ENCODE measurements at places on chromosomes 6 and 20.
A peak's percentile ranks its signal among the peaks of the same experiment; 100 is the strongest.

DNA sequence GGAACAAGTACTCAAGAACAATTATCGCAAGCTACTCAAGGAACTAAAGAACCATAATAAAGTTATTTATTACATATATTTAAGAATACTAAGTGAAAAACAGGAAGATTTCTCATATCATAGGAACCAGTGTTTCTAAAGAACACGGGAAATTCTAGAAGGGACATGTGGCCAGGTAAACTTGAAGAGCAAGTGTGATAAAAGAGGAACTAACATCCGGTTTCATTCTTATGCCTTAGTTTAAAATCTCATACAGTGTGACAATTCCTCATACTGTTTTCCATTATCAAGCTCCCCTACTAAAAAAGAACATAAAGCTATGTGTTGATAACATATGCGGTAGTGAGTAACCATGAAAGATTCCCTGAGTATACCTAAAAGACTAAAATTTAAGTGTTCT is 163.5 kb upstream of the SHLD1 start:
- no peak for DNase-seq

DNA sequence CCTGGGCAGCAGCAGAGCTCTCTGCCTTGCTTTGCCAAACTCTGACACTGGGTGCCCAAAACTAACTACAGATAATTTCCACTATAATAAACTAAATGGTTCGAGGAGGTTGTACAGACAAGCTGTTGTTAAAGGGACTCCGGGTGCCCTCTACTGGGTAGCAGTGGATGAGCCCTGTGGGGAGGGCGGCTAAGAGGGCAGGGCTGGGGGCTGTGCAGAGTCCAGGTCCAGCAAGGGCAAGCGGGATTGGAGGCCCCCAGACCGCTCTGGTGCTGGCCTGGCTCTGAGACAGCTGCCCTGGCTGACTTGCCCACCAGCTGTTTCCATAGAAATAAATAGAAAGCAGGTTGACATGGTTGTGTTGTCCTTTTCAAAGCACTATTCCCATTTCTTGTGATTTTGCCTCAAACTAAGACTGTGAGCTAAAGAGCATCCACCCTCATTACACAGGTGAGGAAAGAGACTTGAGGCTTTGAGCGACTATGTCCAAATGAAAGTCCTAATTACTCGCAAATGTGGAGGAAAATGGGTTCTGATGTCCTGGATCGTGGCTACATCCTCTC is 167.6 kb upstream of the CST7 start:
- no peak for DNase-seq

DNA sequence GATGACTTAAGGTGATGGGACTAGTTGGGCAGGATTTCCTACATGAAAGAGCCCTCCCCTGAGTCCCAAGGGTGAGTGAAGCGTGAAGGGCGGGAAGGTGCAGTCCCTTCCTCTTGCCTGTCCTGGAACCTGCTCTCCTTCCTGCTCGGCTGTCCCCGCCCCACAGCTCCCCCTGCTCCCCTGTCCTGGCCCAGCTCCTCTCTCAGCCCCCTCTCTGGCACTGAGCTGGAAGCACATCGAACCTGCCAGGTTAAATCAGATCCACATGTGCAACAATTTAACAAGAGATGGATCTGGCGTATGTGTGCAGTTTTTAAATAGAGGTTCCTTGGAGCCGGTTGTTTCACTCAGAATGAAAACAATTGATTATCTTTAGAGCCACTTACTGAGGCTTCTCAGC is 95.0 kb downstream of the LRFN2 start:
- no peak for DNase-seq

DNA sequence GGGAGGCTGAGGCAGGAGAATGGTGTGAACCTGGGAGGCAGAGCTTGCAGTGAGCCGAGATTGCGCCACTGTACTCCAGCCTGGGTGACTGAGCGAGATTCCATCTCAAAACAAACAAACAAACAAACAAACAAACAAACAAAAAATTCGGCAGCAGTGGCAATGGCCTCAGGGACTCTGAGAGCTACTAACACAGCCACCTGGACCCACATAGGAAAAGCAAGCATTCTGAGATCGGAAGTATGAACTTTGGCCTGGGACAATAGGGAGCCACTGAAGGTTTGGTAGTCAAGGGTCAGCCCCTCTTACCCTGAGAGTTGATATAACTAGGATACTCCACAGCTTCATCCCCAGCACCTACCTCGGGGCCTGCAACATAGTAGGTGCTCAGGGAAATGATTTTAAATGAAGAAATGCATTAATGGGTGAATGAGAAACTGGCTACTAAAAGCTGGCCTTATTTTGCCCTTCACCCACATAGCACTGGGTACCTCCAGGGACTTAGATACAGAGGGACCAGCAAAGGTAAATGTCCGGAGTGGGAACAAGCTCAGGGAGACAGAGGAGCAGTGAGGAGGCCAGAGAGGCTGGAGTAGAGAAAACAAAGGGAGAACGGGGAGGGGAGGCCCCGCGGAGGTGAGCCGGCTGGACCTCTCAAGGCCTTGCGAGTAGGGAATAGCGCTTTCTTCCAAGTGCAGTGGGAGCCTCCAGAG is 46.6 kb upstream of the PTGIS start:
- DNase-seq, result no peak

DNA sequence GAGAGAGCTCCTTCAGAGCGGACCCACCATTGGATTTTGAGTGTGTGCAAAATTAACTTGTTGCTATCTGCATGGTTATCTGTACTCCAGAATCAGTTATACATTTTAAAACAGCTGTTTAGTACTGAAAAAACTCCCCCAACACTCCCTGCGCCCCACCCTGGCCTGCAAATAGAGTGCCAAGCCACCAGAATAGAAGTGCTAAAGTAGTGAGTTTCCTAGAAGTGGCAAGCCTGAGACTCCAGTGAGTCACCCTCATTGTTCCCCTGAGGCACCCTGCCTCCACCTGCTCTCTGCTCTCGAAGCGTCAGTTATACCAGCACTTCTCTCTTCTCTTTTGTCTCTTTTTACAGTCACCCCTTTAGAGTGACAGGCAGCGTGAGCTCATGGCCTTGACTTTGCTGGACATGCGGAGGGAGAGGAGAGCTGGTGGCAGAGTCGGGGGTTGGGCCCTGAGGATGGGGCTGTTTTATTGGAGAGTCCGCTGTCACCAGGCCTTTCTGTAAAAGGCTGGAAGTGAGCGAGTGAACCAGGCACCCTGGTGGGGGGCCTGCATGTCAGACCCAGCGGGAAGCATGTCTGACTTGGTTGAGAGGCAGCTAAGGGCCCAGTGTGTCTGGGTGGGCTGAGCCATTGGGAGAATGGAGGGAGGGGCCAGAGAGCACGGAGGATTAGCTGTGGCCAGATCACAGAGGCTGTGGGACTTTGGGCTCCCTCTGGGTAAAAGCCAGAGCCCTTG is 10.4 kb downstream of the IGF2R start:
- DNase-seq, result peak; percentile 55

- no peak for DNase-seq
These were observed 276.4 kb downstream of the PRL start for GRCh38 chr6:22020299-22021003.

DNA sequence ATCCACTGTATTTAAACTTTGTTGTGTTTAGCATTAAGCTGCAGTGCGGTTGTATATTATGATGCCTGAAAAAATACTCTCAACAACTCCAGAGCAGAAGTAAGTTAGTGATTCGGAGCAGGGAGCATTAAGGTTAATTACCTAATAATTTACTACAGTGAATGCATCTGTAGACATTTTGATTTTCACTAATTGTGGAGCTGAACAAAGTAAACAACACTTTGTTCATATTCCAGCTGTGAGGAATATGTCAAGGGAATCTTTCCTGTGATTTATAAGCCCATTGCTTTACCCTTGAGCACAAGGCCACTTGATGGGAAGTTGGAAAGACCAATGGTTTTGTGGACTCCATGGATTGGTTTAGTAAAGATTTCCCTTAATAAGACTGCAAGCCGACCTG is 77.1 kb downstream of the CBLN4 start:
- DNase-seq, result no peak

- no peak for DNase-seq
These were observed 113.2 kb downstream of the TMEM170B start for GRCh38 chr6:11650711-11651110.

DNA sequence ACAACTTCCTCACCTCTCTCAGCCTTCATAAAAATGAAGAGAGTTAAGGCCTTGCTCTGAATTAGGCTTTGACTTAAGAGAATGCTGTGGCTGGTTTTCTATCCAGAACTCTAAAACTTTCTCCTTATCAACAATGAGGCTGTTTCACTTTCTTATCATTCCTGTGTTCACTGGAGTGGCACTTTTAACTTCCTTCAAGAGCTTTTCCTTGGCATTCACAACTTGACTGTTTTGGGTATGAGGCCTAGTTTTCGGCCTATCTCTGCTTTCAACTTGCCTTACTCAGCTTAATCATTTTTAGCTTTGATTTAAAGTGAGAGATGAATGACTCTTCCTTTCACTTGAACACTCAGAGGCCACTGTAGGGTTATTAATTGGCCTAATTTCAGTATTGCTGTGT is 4.3 kb upstream of the LOC128125822 start:
- no peak for DNase-seq

DNA sequence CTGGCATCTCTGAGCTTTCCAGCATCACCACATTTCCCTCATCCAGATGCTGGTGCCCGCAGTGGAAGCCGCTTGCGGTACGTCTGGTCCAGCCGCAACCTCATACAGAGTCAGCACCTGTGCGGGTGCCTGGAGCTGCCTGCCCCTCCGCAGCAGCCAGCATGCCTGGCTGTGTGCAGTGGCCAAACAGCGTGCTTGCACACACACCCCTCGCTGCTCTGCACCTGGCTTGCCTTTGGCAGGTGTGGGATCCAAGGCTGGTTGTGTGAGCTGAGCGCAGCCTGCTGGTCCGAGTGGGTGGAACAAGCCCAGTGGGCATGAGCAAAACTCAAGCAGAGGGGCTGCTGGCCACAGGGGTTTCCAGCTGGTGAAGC is 3.1 kb upstream of the HINT3 start:
- DNase-seq, result peak; percentile 0

DNA sequence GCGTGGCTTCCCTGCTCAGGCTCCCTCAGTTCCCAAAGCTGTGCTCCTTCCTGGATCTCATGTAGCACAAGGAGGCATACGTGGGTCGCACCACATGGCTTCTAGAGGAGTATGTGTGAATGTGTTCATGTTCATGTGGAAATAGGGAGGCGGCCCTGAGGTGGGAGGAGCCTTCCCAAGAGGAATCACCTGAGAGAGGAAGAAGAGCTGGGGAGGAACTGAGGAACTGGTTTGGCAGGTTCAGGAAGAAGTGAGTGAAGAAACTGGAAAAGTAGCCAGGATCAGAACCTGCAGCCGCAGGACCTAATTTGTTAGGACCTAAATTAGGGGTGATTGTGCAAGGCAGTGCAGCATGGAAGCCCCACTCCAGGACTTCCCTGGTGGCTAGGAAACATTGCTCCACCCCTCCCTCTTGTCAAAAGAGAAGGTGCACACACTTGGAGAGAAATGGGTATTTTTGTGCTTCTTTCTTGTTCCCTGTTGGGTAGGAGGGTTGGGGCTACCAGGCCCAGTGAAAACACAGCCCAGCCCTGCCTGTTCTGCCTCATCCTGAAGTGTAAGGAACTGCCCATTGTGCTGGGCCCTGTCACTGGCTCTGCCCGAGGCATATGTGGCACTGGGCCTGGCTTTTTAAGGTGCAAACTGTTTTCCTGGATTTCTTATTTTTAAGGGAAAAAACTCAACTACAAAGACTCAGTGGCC is 20.7 kb downstream of the SYNJ2 start:
- no peak for DNase-seq

DNA sequence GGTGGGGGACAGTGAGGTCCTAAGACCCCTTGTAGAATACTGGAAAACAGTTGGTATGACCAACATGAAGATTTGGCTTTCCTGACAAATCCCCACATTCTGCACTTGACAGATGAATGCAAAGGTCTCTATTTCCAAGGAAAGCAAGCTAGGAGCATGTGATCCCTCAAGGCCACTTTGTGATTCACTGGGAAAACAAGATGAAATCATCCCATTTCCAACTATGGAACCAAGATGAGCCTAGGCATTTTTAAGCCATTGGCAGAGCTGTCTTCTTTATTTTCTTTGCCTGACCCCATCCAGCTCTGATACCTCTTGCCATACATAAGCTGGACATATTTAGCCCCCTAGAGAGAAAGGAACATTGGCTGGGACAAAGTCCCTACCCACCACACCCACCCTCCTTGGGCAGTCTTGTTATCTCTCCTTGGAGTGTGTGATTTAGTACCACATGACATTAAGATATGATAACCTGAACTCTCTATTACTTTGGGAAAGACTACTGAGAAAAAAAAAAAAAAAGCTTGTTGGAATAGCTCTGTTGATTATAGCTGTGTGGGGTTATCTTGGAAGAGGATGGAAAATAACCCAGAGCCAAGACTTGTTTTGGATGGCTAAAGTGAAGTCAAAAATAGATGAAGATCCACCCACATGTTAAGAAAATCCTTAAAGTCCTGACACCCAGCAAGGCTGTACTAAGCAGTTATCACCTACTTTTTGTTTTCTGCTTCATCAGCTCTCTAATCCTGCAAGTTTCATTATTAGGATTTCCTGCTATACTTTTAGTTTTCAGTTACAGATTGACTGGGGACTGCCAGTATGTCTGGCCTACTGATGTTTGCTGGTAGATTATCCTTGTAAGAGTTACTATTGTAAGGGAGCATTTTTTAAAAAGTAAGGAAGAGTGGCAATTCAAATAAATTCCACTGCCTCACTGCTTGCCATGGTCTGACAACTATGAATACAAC is 90.1 kb upstream of the PREP start:
- DNase-seq, result no peak

DNA sequence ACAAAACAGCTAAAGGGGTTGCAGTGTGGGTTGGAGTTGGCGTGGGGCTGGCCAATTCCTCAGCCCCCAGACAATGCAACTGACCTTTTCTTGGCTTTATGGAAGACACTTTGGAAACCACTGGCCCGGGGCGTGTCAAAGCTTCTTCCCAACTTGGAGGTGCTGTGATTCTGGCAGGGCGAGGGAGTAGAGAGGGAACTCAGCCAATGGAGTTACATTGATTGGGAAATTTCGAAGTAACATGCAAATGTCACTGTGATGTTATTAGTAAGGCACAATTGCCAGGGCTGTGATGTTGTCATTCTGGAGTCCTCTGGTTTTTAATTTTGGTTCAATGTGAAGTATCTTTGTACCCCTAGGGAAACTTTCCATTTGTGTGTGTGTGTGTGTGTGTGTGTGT is 41.5 kb upstream of the EPB41L1 start:
- no peak for DNase-seq

GRCh38 chr6:168433898-168434297 is 7.1 kb upstream of the SMOC2 start:
- no peak for DNase-seq

- DNase-seq, result no peak
These were observed 31.6 kb downstream of the MTRES1 start for GRCh38 chr6:107059606-107060005.
